ENCODE measurements at places on chromosomes 7 and 10.

GRCh38 chr10:1123198-1123597, 67.0 kb downstream of the WDR37 start:
- no peak for DNase-seq

DNA sequence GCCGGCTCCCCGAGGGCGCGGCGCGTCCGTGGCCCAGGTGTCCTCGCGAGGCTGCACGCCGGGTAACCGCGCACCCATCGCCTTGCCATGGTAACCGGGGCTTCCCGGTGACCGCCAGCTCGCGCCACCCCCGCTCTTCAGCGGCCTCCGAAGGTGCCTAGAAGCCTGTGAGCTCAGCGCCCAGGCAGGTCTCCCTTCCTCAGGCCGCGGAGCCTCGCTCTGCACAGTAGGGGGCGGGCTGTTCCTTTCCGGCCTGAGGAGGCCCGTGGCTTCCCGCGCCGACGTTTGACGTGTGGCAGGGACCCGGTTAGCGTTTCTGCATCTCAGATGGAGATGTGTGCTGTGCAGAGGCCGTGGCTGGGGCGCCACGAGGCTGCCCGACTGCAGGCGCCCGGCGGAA, 117.1 kb downstream of the DYNC2I1 start:
- DNase-seq, result no peak

GRCh38 chr7:157012113-157012547, 1.7 kb upstream of the MNX1 start:
- DNase-seq, result no peak

- no peak for DNase-seq
Observed at GRCh38 chr10:124119946-124120345, 26.5 kb upstream of the CHST15 start.

- no peak for DNase-seq
Observed at GRCh38 chr7:92639213-92639896, 49.2 kb upstream of the FAM133B start.
